CD4-positive, alpha-beta T cell treated with Interferon gamma for 1 hour (primary cell): ENCODE measurements at places on chromosomes 2 and 18.

- no peak for DNase-seq
Observed at GRCh38 chr2:104213758-104214157, 640.2 kb upstream of the POU3F3 start.

DNA sequence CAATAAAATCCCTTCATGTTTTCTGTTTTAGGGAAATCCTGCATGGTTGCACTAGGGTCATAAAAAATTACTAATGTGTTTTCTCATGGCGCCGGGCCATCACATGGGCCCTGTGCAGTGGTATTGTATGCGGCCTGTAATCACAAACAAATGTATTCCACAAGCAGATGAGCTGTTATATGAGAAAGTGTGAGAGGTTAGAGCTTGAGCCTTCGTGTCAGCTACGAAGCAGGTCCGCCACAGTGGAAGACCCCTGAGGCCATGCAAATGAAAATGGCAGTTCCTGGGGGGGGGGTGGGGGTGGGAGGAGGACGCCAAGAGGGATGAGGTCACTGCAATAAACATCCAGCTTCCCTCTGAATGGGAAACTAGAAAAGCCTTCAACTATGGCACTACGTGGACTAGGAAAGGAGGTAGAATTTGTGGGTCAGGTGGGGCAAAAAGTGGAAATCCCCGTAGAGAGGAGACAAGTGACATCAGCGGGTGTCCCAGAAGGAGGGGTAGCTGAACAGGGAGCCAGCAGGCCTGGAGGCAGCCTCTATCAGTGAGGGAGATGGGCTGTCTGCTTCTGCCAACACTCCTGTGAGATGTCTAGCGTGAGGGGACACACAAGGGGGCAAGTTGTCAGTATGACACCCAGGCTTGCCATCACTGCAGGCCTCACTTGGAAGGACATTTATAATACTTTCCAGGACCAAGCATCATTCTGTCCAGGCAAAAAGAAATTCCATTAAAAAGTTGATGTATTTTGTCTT lies 130.3 kb upstream of the CTAGE1 start:
- no peak for DNase-seq

DNA sequence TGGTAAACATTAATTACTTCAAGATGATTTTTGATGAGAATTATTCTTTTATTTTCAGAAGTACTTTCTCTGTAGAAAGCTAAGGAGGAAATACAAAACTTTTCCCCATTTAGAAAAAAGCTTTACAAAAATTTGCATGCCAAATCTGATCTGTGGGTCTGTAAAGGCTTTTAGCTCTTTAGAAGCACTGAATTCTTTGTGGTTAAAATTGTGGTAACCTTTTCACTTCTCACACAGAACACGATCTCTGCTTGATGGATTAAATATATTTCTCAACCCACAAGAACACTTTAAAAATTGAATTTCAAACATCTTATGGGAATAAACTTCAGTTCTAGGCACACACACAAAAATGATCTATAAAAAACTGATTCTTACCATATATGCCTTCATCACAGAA lies 63.7 kb downstream of the VIL1 start:
- DNase-seq = no peak

DNA sequence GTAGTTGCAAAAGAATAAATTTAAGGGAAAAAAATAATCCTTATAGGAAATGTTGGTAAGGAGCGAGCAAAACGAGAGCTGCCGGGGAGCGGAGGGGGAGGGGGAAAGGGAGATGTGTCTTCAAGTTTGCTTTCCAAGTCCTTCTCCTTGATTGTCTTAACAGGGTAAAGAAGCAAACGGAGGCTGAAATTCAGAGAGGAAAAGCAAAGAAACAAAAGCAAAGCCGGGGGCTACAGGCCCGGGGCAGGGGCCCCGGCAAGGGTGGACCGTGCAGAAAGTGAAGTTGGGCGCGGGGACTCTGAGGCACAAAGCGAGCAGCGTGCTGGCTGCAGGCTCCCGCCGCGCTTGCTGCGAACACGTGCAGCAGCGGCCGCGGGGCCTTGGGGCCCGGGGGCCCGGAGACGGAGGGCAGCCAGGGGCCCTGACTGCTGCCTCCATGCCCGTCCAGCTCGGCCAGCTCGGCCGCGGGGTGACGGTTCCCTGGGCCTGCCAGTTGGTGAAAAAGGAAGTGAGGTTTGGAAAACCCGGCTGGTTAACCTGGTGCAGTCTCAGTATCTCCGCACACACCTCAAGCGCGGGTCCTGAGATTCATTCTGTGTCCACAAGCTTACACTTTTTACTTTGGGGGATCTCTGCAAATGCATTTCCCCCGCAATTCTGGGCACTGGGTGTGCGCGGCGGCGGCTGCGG lies 4.1 kb downstream of the BCL11A start:
- no peak for DNase-seq
